Activated naive CD4-positive, alpha-beta T cell treated with Interleukin-2 at 50 U/mL for 16 hours (primary cell): ENCODE measurements at places on chromosomes 16 and 17.
A peak's percentile ranks its signal among the peaks of the same experiment; 100 is the strongest.

DNA sequence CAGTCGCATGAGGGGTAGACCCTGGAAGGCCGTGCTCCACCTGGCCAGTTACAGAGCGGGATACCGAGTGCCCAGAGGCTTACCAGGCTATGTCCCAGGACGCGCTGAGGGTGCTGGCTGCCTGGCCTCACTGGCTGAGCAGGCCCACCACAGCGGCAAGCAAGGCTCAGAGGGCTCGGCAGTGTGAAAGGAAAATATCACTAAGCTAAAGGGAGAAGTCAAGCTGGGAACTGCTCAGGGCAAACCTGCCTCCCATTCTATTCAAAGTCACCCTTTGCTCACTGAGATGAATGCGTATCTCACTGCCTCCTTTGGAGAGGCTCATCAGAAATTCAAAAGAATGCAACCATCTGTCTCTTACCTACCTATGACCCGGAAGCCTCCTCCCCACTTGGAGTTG lies 37.4 kb downstream of the CCDC57 start:
- DNase-seq, result no peak

DNA sequence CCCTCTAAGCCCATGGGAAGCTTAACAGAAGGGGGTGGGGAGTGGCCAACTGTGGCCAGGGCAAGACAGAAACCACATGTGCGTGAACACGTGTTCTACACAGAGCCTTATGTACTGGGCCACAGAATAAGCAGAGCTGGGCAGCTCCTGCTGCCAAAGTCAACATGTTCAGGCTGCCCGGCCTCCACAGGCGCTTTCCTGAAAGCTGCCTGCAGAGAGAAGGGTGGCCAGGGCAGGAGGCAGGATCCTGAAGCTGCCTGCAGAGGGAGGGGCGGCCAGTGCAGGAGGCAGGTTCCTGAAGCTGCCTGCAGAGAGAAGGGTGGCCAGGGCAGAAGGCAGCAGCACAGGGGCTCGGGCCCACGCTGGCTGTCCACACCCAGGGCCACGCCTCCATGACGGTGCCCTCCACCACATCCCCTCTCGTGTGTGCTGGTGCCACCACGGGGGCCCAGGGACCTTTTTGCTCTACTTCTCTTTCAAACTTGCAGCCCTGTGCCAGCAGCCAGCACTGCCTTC lies 79.5 kb downstream of the ANKRD11 start:
- peak; percentile 28 for DNase-seq

- no peak for DNase-seq
These were observed 55.0 kb downstream of the SALL1 start for GRCh38 chr16:51095890-51096626.

- DNase-seq, result no peak
These were observed 986 bp downstream of the FA2H start for GRCh38 chr16:74773446-74774222.

GRCh38 chr17:81512562-81513371 lies at the start of gene ACTG1:
Gene ACTG1 (minus strand): TSS chr17:81512799. CDS start chr17:81512354, 445 bp downstream.
- DNase-seq, result peak; percentile 91

- DNase-seq, result no peak
These were observed 36.2 kb upstream of the TEKT3 start for GRCh38 chr17:15377616-15378015.

DNA sequence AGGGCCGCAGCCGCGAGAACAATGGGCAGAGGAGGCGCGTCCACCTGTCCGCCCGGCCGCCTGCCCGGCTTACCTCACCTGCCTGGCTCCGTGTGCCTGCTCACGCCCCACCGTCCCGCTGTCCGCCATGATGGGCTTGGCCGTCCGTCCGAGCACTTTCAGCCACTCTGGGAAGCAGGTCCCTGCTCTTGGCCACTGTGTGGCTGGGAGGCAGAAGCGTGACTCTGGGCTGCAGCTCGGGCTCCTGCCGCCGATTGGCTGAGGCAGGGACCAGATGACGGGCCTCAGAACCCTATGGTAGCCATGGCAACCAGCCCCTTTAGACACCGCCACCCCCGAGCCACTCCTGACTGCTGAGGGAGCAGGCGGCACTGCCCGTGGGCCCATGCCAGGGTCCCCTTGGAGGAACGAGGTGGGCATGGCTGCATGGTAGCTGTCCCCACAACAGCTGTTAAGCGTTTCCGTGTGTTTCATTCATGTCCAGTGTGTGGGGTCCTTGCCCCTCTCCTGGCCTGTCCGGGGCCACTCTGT lies 8.9 kb upstream of the AXIN1 start:
- DNase-seq, result no peak

GRCh38 chr17:42618442-42619150 lies 9.1 kb downstream of the TUBG1 start:
- no peak for DNase-seq

- no peak for DNase-seq
These were observed 255.2 kb upstream of the WSB1 start for GRCh38 chr17:27038676-27039075.
